ENCODE measurements at places on chromosomes 5 and 9. TPM values are rescaled to one million over a fixed set of nuclear protein-coding genes. Genes with fewer than 3 reads are reported as not detected.

Gene LCN9
- not detected for polyA plus RNA-seq

Gene F12
- 2.3 TPM for polyA plus RNA-seq

Gene TAF1L
- polyA plus RNA-seq = not detected

Gene PCDHB10
- polyA plus RNA-seq = not detected

Gene FCN2
- polyA plus RNA-seq = not detected

DNA sequence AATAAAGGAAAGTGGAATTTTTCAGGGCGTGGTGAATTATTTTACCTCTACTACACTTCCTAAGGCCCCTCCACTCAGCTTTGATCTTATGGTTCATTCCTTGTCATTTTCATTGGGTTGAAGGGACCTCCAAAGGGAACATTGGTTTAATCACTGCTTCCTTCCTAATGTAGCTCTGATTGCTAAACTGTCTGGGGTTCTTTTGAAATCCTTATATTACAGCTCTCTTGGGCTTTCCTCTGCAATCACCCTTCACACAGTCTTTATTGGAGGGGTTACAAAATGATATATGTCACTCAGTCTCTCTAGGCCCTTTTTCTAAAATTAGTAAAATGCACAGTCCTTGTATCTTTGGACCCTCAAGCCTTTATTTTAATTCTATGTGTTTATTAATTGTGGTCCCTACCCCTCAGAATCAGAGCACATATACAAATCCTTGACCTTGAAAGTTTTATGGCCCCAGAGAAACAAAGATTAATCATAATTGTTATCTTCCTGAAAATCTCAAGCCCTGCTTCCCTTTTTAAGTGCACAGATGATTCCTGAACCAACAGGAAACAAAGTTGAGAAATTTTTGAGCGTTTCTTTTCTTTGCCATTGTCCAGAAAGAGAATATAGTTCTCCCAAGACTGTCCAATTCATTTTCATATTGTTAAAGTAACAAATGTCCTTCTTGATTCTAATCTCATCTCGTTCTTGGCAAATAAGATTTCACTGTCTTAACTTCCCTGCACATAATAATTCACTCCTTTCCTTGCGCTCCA is 330.0 kb downstream of the ARRDC3 start:
- no peaks in the 10 kb centered on the region for H3K4me1 ChIP-seq
- no peaks in the 10 kb centered on the region for H3K36me3 ChIP-seq
- H3K27ac ChIP-seq = no peak overlapping the region

GRCh38 chr5:147075187-147075586 is 159.6 kb upstream of the STK32A start:
- H3K27ac ChIP-seq = no peak overlapping the region
- no peak for DNase-seq
- H3K36me3 ChIP-seq = no peaks in the 10 kb centered on the region
- peaks cover 8% of the 10 kb centered on the region for H3K27me3 ChIP-seq
- no peaks in the 10 kb centered on the region for H3K4me1 ChIP-seq

GRCh38 chr5:78129597-78129996 is 164.9 kb downstream of the AP3B1 start:
- DNase-seq = no peak
- H3K4me3 ChIP-seq = no peak overlapping the region
- H3K27ac ChIP-seq = no peak overlapping the region
- no peaks in the 10 kb centered on the region for H3K4me1 ChIP-seq
- no peaks in the 10 kb centered on the region for H3K27me3 ChIP-seq

- DNase-seq = no peak
- H3K27me3 ChIP-seq = peaks cover 2% of the 10 kb centered on the region
- no peaks in the 10 kb centered on the region for H3K36me3 ChIP-seq
- no peak overlapping the region for H3K4me3 ChIP-seq
These were observed 6.9 kb downstream of the OBP2B start for GRCh38 chr9:133202145-133202513.

DNA sequence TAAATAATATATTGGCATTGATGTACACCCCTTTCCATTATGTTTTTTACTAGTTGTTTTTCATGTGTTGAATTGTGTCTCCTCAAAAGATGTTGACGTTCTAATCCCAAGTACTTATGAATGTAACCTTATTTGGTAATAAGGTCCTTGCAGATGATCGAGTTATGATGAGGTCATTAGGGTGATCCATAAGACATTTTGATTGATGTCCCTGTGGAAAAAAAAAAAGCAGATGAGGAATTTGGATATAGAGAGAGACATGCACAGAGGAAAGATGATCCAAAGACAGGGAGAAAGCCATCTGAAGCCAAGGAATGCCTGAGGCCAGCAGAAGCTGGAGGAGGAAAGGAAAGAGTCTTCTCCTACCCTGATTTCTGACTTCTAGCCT is 632.7 kb downstream of the TLR4 start:
- no peak for DNase-seq
- no peaks in the 10 kb centered on the region for H3K36me3 ChIP-seq
- H3K4me1 ChIP-seq = no peaks in the 10 kb centered on the region
- peaks cover 2% of the 10 kb centered on the region for H3K27me3 ChIP-seq
- H3K4me3 ChIP-seq = no peak overlapping the region

- H3K27me3 ChIP-seq = peaks cover 6% of the 10 kb centered on the region
- no peaks in the 10 kb centered on the region for H3K4me1 ChIP-seq
- H3K27ac ChIP-seq = no peak within 1 kb of the TSS
These were observed at the start of gene ARL14EPL for GRCh38 chr5:116032094-116032517. Gene ARL14EPL, plus strand, starts transcription at chr5:116032472. Its CDS starts 18,994 bp downstream, at chr5:116051466.
